ENCODE measurements at places on chromosomes 6 and 20.
A peak's percentile ranks its signal among the peaks of the same experiment; 100 is the strongest.

- no peak for DNase-seq
Observed at GRCh38 chr20:5970381-5970780, 19.9 kb downstream of the MCM8 start.

GRCh38 chr6:6685249-6686040 lies 96.9 kb downstream of the LY86 start:
- DNase-seq, result no peak

GRCh38 chr6:80268865-80269730 lies 162.6 kb downstream of the BCKDHB start:
- DNase-seq, result no peak

DNA sequence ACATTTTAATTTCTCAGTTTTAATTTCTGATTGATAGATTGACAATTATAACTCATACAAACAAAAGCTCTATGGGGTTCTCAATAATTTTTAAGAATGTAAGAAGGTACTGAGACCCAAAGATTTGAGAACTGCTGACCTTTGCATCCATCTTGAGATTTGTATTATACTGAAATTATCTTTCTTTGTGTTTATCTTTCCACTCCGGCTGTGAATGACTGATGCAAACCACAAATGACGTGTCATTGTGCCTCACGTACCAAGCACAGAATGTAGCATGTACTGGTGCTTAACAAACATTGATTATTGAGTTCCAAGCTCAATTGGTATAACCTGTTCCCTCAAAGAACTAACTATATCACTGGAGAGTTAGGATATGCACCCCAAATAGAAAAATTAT lies 152.1 kb upstream of the SMLR1 start:
- DNase-seq, result no peak

DNA sequence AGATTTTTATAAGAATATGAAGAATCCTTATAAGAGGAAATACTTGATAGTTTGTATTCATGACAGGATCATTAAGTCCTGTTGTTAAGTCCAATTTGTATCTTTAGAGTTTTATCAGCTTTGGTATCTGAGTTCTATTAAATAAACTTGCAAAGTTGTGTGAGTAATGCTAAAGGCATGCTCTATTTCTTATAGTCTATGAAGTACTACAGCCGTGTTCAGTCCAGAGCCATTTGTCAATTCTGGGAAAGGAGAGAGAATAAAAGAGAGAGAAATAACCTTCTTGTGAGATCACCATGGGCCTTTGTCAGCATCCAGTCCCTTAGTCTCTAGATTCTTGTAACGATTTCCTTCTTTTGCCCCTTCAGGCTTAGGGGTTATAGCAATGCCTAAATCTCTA lies 181.2 kb upstream of the POU3F2 start:
- no peak for DNase-seq

- DNase-seq, result no peak
Observed at GRCh38 chr6:164159061-164159460, 744.5 kb downstream of the QKI start.

GRCh38 chr6:124131259-124131658 lies 327.6 kb downstream of the NKAIN2 start:
- DNase-seq, result no peak

- DNase-seq, result no peak
Observed at GRCh38 chr20:20360464-20360863, 7.4 kb upstream of the INSM1 start.

GRCh38 chr6:165117121-165117520 lies 192.3 kb downstream of the C6orf118 start:
- no peak for DNase-seq

DNA sequence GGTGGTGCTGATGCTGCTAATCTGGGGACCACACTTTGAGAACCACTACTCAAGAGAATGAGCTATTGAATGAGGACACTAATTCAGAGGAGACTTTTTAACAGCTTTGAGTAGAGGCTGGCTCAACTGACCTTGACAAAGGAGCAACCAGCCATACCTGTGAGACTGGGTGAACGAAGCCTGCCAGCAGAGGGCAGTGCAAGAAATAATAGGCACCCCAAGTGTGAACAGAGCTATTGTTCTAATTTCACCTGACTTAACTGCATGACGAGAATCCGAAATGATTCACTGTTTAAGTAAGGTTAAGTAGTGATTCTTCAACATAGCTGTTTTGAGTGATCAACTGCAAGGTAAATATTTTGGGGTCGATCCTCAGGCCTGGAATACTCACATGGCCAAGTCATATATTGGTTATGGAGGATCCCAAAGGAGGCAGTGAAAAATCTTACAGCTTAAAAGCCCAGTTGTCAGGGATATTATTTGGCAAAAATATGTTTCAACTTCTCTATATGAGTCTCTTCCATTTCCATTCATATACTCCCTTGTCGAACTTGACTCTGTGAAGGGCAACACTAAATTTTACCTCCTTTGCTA lies 550.5 kb upstream of the MARCKS start:
- DNase-seq, result peak; percentile 1

DNA sequence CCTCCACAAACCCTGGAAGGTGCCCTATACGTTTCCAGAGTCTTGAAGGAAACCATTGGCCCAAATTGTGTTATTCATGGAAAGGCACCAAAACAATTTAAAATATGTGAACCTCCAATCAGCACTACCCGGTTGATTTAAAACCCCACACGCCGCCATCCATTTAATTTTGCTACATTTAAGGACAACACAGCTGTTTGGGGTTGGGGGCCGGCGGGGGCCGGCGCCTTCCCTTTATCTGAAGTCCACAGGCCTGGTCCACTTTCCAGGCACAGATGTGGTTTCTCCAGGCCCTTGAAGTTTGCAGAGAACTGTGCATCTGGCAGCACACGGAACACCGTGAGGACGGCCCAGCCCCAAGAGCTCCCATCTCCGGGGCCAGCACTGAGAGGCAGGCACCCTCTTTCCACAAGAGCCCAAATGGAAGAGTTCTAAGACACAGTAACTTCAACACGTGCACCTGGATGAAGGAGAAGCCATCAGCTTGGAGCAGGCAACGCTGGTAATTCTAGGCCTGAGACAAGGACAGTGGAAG lies 16.8 kb upstream of the FRMD1 start:
- DNase-seq, result no peak

DNA sequence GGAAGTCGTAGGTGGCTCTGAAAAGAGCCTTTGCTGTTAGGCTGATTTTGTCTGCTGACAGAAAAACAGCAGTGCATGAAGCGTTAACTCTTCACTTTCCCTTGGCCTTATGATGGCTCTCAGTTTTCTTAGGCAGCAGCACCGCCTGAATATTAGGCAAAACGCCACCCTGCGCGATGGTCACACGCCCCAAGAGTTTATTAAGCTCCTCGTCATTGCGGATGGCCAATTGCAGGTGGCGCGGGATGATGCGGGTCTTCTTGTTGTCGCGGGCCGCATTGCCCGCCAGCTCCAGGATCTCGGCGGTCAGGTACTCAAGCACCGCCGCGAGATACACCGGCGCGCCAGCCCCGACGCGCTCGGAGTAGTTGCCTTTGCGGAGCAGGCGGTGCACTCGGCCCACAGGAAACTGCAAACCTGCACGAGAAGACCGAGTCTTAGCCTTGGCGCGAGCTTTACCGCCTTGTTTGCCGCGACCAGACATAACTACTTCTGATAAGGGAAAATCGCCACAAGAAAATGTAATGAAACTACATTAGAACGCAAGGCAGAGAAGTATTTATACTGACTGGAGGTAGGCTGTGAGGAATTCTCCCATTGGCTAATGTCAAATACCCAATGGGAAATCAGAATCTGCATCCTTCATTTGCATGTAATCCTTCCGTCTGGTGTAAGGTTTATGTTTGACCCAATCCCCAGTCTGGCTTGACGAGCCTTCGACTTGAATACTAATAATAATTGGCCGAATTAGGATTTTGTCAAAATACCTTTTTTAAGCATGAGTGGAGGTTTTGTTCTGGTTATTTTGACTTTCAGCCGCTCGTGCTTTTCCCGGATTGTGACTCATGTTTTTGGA lies 53.9 kb upstream of the HFE start:
- DNase-seq, result no peak

- DNase-seq, result no peak
Observed at GRCh38 chr6:36626636-36627035, 32.5 kb downstream of the SRSF3 start.

DNA sequence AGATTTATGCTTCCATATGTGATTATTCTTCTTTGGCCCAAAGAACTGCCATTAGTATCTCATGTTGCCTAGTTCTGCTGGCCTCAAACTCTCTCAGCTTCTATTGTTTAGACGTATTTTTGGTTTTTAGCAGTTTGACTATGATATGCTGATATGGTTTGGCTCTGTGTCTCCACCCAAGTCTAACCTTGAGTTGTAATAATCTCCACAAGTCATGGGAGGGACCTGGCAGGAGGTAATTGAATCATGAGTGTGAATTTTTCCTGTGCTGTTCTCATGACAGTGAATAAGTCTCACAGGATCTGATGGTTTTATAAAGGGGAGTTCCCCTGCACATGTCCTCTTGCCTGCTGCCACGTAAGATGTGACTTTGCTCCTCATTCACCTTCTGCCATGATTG lies 96.7 kb upstream of the ARG1 start:
- DNase-seq, result no peak

DNA sequence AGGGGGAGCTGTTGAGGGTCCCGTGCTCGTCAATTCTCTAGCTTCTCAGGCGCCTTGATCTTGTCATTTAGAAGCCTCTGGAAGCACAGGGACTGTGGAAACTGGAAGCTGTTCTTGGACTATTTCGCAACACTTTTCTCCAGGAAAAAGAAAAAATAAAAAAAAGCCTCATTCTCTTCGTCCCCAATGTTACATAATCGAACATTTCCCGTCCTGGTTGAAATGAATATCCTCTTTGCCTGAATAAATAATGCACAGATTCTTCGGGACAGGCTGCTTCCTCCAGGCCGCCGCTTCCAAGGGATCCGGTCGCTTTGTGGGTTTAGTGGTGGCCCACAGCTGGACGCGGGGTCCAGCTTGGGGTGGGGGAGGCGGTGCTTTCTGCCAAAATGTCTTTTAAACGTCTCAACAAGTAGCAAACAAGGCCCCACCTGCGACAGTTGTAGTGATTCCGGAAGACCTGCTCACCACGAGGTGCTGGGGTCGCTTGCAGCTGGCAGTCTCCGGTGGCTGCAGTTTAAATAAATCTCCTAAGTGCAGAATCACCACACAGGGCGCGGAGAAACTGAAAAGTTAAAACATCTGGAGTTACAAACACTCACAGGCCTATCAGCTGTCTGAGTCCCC lies 125.9 kb upstream of the ESR1 start:
- no peak for DNase-seq

DNA sequence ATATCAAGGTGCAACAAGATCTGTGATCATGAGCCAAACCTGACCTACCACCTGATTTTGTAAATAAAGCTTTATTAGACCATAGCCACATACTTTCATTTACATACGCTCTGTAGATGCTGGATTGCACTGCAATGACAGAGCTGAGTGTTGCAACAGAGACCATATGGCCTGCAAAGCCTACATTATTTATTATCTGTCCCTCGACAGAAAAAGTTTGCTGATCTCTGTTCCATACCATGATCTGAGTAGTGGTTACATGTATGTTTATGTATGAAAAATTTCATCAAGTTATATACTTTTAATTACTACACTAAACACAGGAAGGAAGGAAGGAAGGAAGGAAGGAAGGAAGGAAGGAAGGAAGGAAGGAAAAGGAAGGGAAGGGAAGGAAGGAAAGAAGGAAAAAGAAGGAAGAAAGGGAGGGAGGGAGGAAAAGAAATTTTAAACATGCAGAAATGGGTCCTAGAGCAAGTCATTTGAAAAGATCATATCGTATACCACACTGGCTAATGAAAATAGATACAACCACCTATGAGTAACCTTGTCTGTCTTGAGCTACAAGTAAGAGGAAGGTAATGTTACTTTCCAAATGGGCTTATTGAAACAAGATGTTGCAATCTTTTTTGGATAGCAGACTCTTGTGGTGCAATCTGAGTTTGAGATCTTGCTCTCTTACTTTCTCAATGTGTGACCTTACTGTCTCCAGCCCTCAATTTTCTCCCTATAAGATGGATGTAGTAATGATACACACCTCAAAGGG lies 441.0 kb downstream of the KIF16B start:
- DNase-seq, result no peak

GRCh38 chr6:10977231-10977968 lies 66.7 kb downstream of the ELOVL2 start:
- no peak for DNase-seq

DNA sequence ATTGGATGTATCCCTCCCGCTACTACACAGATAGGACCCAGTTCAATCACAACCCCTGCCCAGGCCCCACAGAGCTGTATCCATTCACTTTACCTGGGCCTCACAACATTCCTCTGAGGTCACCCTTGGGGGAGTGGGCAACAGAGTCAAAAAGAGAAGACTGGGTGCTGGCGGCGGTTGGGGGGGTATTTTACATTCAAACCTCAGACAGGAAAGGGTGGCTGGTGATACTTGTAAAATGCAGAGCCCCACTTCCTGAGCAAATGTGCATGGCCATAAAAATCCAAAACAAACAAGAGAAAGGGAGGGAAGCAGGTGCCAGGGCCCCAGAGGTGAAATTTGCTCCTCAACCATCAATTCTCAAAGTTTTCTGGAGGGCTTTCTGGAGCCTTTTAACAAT lies 3.5 kb downstream of the LRFN2 start:
- no peak for DNase-seq

DNA sequence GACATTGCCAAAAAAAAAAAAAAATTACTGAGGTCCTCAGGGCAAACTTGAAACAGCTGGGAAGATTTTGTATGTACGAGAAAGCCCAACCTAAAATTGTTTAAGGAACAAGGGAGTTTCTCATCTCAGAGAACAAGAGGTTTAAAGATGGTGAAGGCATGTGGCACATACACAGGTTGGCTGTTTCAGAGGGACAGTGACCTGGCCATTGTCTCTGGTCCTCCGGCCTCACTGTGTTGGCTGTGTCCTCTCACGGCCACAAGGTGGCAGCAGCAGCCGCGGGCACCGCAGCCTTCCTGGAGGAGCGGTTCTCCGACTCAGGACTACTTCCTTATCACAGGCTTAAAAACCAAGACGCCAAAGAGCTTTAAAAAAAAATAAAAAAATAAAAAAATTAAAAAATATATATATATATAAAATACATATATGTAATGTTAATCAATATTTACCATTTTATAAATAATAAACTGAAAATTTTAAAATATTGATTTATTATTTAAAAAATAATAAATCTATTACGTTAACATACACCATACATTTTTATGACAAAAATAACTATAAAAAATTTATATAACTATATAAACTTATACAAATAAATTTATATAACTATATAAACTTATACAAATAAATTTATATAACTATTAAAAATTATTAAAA lies 52.8 kb downstream of the GTF2H5 start:
- DNase-seq, result peak; percentile 54

DNA sequence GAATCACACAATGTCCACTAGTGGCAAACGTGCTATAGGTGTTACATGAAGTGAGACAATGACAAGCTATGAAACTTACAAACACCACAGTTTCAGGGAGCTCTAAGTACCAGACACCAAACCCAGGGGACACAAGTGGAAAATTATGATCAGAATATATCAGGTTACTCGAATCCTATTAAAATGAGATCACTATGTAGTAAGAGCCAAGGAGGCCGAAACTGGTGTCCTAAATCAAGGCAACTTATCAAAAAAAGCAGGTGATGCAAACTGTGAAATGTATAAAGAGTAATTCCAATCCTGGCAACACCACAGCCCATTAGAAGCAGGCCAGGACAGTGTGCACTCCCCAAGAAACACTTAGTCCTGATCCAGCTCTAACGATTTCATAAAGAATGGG lies 100.3 kb downstream of the ARHGAP18 start:
- no peak for DNase-seq

Data from stimulated activated CD8-positive, alpha-beta memory T cell treated with anti-CD3 and anti-CD28 coated beads, Interleukin-12 subunit alpha, Interleukin-12 subunit beta, amount 100 ng/mL, for 4 hours (primary cell).